ENCODE measurements at places on chromosomes 5 and 9.

DNA sequence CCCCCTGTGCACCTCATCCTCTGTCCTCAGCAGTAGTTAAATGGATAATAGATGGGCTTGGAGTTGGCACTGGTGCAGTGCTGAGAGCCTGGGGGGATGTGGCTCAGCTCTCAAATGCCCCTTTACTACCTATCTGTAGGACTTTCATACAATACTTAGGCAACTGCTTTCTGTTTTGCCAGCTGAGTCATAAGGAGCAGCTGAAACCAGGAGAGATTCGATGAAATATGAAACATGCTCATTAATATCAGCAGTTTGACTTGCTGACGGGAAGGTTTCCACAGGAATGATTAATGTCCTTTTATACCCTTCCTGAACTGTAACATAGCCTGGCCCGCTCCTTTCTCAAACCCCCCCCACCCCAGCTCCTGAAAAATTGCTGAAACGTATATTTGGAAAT, 142.6 kb downstream of the SAXO1 start:
- DNase-seq: no peak

DNA sequence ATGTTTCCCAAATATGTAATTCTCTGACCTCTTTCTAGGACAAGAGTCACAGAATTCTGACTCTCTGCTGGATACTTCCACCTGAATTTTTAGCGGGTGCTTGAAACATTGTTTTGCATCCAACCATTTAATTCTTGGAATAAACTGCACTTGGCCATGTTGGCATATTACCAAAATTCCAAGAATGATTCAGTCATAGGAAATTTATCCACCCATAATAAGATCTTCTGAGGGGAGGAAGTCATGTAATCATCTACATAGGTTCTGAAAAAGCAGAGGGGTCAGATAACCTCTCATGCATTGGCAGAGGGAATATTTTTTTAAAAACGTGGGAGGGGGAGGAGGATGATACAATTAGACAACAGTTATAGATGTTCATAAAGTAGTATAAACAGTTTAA, 156.9 kb downstream of the PAM start:
- DNase-seq: no peak

- DNase-seq: no peak
These were observed 7.6 kb downstream of the HDHD3 start for GRCh38 chr9:113368982-113369854.

GRCh38 chr5:123364441-123365155, 58.6 kb downstream of the CEP120 start:
- DNase-seq: no peak

DNA sequence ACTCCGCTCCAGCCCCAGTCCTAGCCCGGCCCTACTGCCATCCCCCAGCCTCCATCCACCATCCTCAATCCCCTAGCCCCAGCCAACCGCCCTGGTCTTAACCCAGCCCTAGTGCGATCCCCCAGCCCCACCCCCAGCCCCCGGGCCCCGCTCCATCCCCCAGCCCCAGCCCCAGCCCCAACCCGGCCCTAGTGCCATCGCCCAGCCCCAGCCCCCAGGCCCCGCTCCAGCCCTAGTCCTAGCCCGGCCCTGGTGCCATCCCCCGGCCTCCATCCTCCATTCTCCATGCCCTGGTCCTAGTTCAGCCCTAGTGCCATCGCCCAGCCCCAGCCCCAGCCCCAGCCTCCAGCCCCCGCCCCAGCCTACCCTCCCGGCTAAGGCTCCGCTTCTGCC, 398 bp downstream of the TOR1A start:
- no peak for DNase-seq

- no peak for DNase-seq
These were observed 854.1 kb downstream of the MAT2B start for GRCh38 chr5:164359260-164360255.

- DNase-seq: no peak
These were observed 11.4 kb downstream of the DCANP1 start for GRCh38 chr5:135435467-135436330.

DNA sequence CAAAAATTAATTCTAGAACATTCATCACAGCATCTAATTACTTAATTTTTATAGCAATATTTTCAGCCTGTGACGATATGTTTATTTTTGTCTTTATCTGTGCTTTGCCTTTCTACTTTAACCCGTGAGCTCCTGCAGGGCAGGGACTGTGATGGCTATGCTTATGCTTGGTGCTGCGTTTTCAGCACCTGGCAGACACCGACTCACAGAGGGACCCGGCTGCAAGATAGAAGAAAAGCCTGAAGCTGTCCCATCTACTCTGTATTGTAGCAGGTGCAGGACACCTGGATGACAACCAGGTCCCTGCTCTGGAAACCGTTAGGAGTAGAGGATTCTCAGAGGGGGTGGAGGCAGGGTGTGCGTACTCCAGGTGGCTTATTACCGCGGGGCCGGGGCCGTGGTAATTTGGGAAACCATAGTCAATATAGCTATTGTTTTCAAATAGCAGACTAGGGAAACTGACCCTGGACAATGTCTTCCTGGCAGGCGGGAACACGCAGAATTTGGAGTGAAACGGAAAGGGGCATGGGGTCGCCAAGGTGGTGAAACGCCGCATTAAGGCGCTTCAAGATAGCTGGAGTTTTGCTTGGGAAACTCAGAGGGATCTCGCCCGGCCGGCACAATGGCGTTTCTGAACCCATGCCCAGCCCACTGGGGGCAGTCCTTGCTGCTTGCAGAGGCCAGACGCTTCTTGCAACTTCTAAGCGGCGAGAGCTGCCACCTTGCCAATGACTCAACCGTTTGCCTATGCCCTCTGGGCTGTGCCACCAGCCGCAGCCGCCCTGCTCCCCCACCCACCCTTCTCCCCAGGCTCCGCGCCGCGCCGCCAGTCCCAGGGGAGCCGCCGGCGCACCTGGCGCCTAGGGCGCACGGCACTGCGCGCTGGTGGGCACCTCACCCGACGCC, 140.1 kb upstream of the PALM2AKAP2 start:
- DNase-seq: no peak

GRCh38 chr9:78595200-78595945, 298.4 kb downstream of the PSAT1 start:
- DNase-seq: no peak

- no peak for DNase-seq
These were observed 17.5 kb downstream of the CRB2 start for GRCh38 chr9:123373447-123373923.

- peak; percentile 79 for DNase-seq
These were observed 123.6 kb downstream of the PALM2AKAP2 start for GRCh38 chr9:109903515-109904138.

All from NB4 (cell line).